ENCODE measurements at places on chromosomes 4 and X. TPM values are rescaled to one million over a fixed set of nuclear protein-coding genes. Genes with fewer than 3 reads are reported as not detected.
A peak's percentile ranks its signal among the peaks of the same experiment; 100 is the strongest.

- peak overlapping the region; percentile 62 for H3K4me3 ChIP-seq
- H3K36me3 ChIP-seq = peaks cover 2% of the 10 kb centered on the region
- H3K4me1 ChIP-seq = peaks cover 21% of the 10 kb centered on the region
- DNase-seq = peak; percentile 45
- peaks cover 22% of the 10 kb centered on the region for H3K27me3 ChIP-seq
- no peak overlapping the region for H3K27ac ChIP-seq
Observed at GRCh38 chr4:47837094-47837907, 566 bp downstream of the CORIN start.

DNA sequence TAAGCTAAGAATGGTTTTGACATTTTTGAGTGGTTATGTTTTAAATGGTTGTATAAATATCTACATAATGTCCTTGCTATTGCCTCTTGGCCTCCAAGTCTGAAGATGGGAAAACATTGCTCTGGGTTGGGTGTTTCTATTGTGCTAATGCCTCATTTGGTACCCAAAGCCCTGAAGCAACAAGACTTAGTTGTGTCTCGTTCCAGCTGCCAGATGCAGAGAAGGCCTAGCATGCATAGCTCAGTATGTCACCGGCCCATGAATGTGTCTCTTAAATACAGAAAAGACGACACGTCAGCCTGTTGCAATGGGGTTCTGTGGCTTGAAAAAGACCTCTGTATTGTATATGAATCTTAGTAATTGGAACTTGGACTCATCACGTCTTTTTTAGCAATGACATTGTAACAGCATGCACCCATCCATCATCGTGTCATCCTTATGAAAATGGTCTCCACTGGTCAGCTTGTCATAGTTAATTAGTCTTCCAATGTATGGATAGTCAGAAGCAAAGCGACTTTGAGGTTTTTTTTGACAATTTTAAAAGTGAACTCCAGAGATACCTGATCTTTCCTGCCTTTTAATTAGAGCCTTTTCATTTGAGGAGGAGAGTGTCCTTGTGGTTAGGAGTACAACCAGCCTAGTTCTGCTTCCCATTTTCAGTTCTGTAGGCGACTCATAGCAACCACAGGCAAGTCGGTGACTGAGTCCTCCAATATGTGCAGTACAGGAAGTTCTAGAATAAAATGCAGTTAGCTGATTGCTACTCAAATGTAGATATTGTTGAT is 126.4 kb upstream of the GATB start:
- no peaks in the 10 kb centered on the region for H3K27me3 ChIP-seq
- no peaks in the 10 kb centered on the region for H3K36me3 ChIP-seq
- DNase-seq = peak; percentile 12
- H3K27ac ChIP-seq = no peak overlapping the region
- H3K4me3 ChIP-seq = no peak overlapping the region

MAGEB2 gene
- not detected for total RNA-seq

GRK4 gene
- total RNA-seq = 4.6 TPM

- DNase-seq = peak; percentile 9
- no peaks in the 10 kb centered on the region for H3K27me3 ChIP-seq
- H3K27ac ChIP-seq = no peak overlapping the region
- peaks cover 5% of the 10 kb centered on the region for H3K4me1 ChIP-seq
- H3K4me3 ChIP-seq = no peak overlapping the region
Observed at GRCh38 chr4:105162123-105162796, 15.6 kb downstream of the TET2 start.

P2RY8 gene
- total RNA-seq = not detected

- no peaks in the 10 kb centered on the region for H3K36me3 ChIP-seq
- H3K27me3 ChIP-seq = no peaks in the 10 kb centered on the region
- H3K27ac ChIP-seq = no peak overlapping the region
- DNase-seq = no peak
- H3K4me1 ChIP-seq = no peaks in the 10 kb centered on the region
Observed at GRCh38 chrX:124679199-124679598, 332.8 kb downstream of the SH2D1A start.

DNA sequence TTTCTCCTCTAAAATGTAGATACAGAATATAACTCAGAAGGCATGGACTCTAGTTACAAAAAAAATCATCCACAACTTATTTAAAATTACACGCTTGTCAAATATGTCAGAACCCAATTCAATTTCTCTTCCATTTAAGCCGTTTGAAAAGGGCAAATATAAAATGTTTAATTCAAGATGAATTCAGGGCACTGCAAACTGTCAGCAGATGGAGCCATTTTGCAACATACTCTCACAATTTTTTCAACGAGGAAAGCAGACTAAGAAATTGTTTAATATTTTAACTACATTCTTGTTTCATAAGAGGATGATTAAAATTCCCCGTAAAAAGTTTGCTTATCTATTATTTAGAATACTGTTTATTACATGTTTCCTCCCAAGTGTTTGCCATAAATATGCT is 321.3 kb upstream of the CPXCR1 start:
- peak; percentile 28 for DNase-seq
- no peaks in the 10 kb centered on the region for H3K36me3 ChIP-seq
- no peaks in the 10 kb centered on the region for H3K4me1 ChIP-seq
- no peak overlapping the region for H3K27ac ChIP-seq
- H3K4me3 ChIP-seq = no peak overlapping the region
- no peaks in the 10 kb centered on the region for H3K27me3 ChIP-seq

- H3K4me3 ChIP-seq = no peak overlapping the region
- peaks cover 6% of the 10 kb centered on the region for H3K4me1 ChIP-seq
- peak; percentile 46 for DNase-seq
- H3K36me3 ChIP-seq = no peaks in the 10 kb centered on the region
- no peaks in the 10 kb centered on the region for H3K27me3 ChIP-seq
Observed at GRCh38 chr4:23819041-23819511, 70.8 kb downstream of the PPARGC1A start.

GRCh38 chr4:170400361-170400760 is 310.6 kb upstream of the AADAT start:
- no peak overlapping the region for H3K4me3 ChIP-seq
- no peak overlapping the region for H3K27ac ChIP-seq
- no peaks in the 10 kb centered on the region for H3K27me3 ChIP-seq
- DNase-seq = no peak

MAP7D2 gene
- total RNA-seq = 18.0 TPM

RTL9 gene
- not detected for total RNA-seq

USP27X gene
- total RNA-seq = not detected

DNA sequence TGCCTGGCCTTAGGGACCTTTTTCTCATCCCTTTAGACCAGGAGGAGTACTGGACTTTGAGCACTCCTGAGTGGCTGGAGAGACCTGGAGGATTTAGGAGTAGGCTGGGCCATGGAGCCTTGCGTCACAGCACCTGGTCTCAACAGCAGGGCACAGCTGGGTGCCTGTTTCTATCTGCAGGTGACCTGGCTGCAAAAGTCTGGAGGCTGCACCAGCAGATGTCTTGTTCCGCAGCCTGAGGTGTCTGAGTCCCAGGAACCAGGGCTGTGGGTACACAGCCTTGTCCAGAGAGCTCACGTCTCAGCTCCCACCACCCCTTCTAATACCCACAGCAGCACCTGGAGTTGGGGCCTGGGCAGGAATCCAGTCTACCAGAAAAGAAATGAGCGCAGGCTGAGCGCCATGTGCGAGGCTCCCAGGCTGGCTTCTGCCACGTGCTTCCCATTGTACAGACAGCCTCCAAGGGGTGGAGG is 5.0 kb upstream of the NSD2 start:
- H3K4me1 ChIP-seq = peaks cover 35% of the 10 kb centered on the region
- no peak overlapping the region for H3K4me3 ChIP-seq
- no peak for DNase-seq
- H3K36me3 ChIP-seq = no peaks in the 10 kb centered on the region

DNA sequence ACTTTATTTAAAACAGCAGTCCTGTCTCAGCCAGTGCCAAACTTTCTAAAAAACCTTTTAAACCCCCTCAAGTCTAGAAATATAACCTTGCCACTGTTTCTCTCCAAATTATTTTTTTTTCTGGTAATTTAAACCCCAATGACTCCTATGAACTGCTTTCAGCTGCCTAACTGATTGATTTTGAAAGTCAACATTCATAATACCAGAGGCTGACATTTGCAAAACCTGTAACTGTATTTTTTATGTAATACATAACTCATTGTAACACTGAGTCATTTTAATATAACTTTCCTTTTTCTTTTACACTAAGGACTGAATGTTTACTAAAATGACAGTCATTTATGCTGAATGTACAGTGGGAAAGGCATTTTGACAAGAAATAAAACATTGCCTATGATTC is 19.1 kb upstream of the EGFL6 start:
- no peaks in the 10 kb centered on the region for H3K27me3 ChIP-seq
- no peak overlapping the region for H3K4me3 ChIP-seq
- no peaks in the 10 kb centered on the region for H3K36me3 ChIP-seq
- DNase-seq = no peak

- no peaks in the 10 kb centered on the region for H3K36me3 ChIP-seq
- H3K4me1 ChIP-seq = no peaks in the 10 kb centered on the region
- H3K4me3 ChIP-seq = no peak overlapping the region
- no peaks in the 10 kb centered on the region for H3K27me3 ChIP-seq
- H3K27ac ChIP-seq = no peak overlapping the region
Observed at GRCh38 chrX:27439771-27440170, 23.4 kb downstream of the PPP4R3C start.

GRCh38 chr4:111399623-111400022 is 745.6 kb upstream of the FAM241A start:
- H3K4me3 ChIP-seq = no peak overlapping the region
- no peaks in the 10 kb centered on the region for H3K36me3 ChIP-seq

DNA sequence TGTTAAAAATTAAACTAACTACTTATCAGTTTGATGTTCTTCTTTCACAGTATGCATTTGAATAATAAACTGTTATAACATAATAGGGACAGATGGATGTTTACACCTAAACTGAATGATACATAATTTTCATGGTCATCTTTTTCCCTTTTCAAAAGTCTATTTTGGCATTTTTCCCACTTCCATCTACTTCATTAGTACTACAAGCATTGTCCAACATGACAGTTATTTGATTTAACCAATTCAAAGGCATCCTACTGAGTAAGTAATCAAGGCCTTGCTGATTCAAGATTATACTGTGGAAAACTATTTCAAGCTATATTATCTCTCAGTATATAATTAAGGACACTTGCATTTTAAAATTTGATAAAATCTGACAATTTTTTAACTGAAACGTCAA is 212.9 kb downstream of the FAT4 start:
- no peak for DNase-seq
- no peak overlapping the region for H3K27ac ChIP-seq
- H3K27me3 ChIP-seq = no peaks in the 10 kb centered on the region
- no peak overlapping the region for H3K4me3 ChIP-seq
- H3K4me1 ChIP-seq = no peaks in the 10 kb centered on the region
- H3K36me3 ChIP-seq = no peaks in the 10 kb centered on the region

GRCh38 chr4:83361416-83362103 is 26.9 kb upstream of the HPSE start:
- no peaks in the 10 kb centered on the region for H3K27me3 ChIP-seq
- DNase-seq = no peak
- H3K27ac ChIP-seq = no peak overlapping the region
- H3K4me1 ChIP-seq = peaks cover 14% of the 10 kb centered on the region

- H3K4me3 ChIP-seq = peak overlapping the region; percentile 67
- no peaks in the 10 kb centered on the region for H3K36me3 ChIP-seq
- DNase-seq = peak; percentile 35
- H3K4me1 ChIP-seq = peaks cover 34% of the 10 kb centered on the region
- H3K27me3 ChIP-seq = no peaks in the 10 kb centered on the region
- peak overlapping the region; percentile 97 for H3K27ac ChIP-seq
Observed at GRCh38 chrX:68498044-68498507, 775 bp upstream of the YIPF6 start.

DNA sequence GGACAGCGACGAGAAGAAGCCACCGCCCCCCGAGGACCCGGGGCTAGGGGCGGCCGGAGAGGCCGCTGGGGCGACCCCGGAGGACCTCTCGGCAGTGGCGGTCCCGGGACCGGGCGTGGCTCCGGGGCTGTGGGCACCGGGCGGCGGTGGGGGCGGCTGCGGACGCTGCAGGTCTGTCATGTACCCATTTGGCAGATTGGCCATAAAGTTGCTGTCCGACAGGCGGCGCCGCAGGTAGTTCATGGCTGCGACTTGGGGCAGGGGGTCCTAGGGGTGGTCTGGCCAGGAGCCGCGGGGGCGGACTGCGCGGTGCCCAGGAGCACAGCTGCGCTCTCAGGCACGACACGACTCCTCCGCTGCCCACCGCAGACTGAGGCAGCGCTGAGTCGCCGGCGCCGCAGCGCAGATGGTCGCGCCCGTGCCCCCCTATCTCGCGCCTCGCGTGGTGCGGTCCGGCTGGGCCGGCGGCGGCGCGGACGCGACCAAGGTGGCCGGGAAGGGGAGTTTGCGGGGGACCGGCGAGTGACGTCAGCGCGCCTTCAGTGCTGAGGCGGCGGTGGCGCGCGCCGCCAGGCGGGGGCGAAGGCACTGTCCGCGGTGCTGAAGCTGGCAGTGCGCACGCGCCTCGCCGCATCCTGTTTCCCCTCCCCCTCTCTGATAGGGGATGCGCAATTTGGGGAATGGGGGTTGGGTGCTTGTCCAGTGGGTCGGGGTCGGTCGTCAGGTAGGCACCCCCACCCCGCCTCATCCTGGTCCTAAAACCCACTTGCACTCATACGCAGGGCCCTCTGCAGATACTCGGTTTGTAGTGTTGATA is at the start of gene SYN1:
Gene SYN1, minus strand, starts transcription at position 372 of the 817 bp plus-strand sequence. Its CDS starts 129 bp downstream, at position 243.
- peak within 1 kb of the TSS; percentile 28 for H3K4me3 ChIP-seq
- peaks cover 14% of the 10 kb centered on the region for H3K4me1 ChIP-seq
- peaks cover 22% of the 10 kb centered on the region for H3K27me3 ChIP-seq
- H3K36me3 ChIP-seq = no peaks in the 10 kb centered on the region

DNA sequence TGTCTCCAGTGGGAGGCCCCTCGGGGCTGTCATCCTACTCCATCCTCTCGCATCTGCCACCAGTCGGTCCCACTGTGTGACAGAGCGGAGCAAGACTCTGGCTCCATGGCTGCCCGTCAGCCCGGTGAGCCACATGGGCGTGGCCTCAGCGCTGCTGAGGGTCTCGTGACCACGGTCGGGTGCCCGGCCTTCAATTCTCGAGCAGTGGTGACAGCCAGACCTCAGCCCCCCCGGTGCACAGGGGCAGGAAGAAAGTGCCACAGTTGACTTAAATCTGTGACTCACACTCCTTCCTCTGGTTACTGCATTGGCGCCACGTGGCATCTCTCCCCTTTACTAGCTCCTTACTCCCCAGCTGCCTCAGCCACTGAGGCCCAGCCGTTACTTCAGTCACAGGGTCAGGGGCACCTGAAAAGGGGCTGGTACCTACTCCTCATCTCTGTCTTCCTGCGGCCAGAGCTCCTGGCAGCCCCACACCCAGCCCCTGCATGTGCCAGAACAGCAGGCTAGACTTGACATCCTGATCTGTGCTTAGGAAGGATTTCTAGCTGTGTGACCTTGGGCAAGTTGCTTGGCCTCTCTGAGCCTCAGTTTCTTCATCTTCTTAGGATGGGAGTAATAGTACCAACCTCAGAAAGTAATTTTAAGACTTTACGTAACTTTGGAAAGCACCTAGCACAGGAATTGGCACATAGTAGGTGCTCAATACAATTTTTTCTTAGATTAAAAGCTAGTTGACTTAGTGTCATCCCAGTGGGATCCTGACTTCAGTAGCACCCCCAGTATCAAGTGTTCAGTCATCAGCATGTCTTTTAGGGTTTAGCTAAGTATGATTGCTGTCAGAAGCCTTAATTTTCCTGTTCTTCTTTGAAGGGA is 66.1 kb downstream of the TNIP2 start:
- DNase-seq = no peak
- peaks cover 100% of the 10 kb centered on the region for H3K36me3 ChIP-seq
- no peaks in the 10 kb centered on the region for H3K4me1 ChIP-seq
- H3K27ac ChIP-seq = no peak overlapping the region

GRCh38 chrX:49309401-49309981 is 6.0 kb downstream of the GAGE10 start:
- H3K27me3 ChIP-seq = no peaks in the 10 kb centered on the region
- DNase-seq = no peak
- peak overlapping the region; percentile 54 for H3K27ac ChIP-seq
- H3K4me1 ChIP-seq = peaks cover 3% of the 10 kb centered on the region
- no peaks in the 10 kb centered on the region for H3K36me3 ChIP-seq
